ENCODE measurements at places on chromosomes 11 and 22.

DNA sequence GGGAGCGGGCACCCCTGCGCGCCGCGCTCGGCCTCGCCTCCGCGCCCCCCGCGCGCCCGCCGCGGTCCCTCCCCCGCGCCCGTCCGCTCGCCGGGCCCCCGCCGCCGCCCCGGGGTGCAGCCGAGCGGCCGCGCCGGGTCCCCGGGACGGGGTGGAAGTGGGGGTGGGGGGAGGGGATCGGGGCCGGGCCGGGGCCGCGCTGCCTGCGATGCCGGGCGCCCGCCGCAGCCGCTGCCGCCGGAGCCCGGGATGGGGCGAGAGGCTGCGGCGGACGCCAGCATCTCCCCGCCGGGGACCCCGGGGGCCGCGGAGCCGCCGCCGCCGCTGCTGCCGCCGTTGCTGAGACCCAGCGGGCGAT, 365 bp downstream of the MGAT3 start:
- DNase-seq = no peak

- DNase-seq = no peak
Observed at GRCh38 chr11:35145271-35145670, 6.3 kb downstream of the CD44 start.

DNA sequence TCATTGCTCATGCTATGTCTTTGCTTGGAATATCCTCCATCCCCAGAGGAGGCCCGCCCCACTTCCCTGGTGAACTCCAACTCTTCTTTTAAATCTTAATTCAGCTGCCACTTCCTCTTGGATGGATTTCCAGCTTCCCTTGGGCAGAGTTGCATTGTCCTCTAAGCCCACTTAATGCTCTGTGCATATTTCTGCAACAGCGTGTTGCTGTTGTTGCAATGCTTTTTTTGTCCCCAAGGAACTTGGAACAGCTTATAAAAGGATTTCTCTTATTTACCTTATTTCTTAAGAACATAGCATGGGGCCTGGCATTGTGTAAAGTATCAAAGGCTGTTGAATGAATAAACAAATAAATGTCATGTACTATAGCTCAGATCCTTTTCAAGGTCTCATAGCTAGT, 507.4 kb downstream of the METTL15 start:
- no peak for DNase-seq

GRCh38 chr22:38832005-38832978, 11.5 kb downstream of the NPTXR start:
- no peak for DNase-seq

DNA sequence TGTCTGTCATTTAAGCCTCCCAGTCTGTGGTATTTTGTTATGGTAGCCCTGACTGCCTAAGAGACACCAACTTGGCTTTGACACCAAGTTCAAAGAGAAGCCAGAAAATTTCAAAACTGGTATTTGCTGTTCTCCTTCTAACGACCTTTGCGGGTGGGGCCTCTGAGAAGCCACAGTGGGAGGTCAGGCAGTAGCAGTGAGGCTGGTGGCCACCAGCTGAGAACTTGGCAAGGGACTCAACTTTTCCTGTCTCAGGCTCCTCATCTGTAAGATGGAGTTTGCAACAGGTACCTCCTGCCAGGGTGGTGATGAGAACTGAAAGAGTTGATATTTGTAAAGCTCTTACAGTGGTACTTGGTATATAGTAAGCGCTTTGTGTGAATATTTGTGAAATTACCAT, 183.4 kb downstream of the BCR start:
- no peak for DNase-seq

- no peak for DNase-seq
Observed at GRCh38 chr11:68505596-68505995, 45.0 kb downstream of the PPP6R3 start.

DNA sequence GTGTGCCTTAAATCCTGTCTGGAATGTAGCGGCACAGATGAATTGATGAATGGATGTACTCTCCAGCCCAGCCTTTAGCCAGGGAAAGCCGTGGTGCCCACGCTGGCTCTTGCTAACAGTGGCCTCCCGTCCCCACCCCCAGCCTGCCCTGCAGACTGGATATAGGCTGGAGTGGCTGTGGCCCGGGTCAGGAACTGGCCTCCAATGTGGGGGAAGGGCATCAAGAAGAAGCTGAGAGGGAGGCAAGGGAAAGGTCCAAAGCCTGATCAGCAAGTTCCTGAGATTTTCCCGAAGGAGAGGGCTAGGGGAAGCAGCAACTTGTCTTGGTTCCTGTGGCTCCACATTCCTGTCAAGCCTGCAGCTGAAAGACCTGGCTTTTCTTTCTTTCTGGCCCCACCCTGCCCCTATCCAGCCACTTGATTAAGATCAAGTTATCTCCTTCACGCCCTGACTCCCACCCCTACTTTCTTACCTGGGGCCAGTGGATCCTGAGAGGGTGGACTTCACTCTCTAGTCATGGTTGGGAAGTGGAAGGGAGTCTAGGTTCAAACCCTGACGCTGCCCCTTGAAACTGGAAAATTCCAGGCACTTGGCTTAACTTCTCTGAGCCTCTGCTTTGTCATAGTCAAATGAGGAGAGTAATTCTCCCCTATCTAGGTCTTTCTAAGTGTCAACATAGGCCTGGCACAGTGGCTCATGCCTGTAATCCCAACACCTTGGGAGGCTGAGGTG, 11.0 kb upstream of the MICALL1 start:
- DNase-seq = no peak

- DNase-seq = peak; percentile 50
Observed at GRCh38 chr22:46335201-46336118, at the start of gene TRMU. Gene TRMU, plus strand, starts transcription at chr22:46335714. Its CDS starts 51 bp downstream, at chr22:46335765.

GRCh38 chr11:129348813-129349212, 26.8 kb upstream of the BARX2 start:
- DNase-seq = no peak

DNA sequence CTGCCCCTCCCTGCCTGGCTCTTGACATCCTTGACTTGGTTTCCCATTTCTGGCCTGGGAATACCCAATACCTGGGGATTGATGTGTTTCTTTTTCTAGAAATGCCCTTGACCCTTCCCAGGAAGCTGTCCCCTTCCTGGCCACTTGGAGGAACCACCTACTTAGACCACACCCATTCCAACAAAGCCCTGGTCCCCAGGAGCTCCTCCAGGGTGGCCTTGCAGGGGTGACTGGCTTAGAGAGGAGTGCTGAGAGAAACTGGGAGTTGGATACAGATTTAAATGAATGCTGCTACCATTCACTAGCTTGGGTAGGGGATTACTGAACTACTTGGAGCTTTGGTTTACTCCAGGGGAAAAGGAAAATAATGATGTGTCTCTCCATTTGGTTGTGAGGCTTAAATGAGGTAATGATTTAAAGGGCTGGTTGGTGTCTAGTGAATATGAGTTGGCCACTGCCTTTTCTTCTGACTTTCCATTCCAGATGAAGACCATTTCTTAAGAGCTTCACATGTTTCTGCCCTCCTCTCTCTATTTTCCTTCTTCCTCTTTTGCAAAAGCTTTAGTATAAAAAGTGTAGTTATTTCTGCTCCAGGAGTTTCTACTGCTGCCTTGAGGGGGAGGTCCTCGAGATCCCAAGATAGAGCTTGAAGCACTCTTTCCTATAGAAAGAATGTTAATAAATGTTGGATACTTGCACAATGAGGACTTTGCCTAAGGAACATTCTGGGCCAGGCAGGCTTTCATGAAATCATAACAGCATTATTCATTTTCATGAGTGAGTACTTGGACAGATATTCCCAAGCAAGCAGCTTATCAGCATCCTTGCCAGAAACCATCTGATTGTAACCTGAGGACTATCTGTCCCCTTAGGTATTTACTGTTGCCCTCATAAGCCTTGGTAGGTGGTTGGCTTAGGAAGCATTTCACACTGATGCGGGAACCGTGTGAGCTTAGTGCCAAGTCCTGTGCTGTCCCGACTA, 22.4 kb downstream of the PANX1 start:
- no peak for DNase-seq

DNA sequence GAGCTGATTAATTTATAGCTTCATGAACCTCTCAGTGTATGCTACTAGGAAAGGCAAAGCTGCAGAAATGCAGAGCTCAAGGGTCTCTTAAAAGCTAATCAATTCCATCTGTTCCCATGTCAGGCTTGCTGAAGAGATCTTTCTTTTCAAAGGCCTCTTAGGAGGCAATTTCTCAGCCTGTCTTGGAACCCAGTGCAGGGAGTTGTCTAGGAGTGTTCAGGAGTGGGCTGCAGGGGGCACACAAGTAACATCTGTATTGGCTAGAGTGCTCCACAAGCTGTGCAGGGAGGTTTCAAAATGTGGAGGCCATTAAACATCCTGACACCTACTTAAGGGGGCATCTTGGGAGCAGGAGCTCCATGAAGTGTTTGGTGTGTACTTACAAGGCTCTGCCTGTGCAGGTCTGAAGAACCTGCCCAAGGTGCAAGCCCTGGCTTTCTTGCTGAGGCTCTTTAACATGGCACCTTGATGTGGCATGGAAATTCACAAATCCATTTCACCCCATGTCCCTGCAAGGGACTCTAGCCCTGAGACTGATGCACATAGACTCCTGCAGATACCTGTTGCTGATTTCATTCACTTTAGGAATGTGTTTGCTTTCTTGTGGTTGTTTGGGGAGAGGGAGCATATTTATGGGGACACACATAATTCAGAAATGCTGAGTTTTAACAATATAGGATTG, 134.7 kb downstream of the ME3 start:
- no peak for DNase-seq

- DNase-seq = no peak
Observed at GRCh38 chr11:86196913-86197312, 47.6 kb upstream of the EED start.

DNA sequence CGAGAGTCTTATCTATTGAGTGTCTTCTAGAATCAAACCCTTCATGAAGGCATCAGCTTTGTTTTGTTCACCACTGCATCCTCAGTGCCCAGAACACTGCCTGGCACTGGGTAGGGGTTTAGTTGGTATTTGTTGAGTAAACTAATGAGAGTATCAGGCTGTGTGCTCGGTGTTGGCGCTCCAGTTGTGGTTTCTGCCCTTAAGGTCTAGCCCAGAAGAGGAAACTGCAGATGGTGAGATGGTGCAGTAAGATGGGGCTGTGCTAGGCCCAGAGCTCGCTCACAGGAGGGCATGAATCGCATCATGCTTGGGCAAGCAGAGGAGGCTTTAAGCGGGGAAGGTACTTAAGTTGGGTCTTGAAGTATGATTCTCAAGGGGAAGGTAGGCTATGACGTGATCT, 97.2 kb downstream of the FBXO7 start:
- DNase-seq = no peak

DNA sequence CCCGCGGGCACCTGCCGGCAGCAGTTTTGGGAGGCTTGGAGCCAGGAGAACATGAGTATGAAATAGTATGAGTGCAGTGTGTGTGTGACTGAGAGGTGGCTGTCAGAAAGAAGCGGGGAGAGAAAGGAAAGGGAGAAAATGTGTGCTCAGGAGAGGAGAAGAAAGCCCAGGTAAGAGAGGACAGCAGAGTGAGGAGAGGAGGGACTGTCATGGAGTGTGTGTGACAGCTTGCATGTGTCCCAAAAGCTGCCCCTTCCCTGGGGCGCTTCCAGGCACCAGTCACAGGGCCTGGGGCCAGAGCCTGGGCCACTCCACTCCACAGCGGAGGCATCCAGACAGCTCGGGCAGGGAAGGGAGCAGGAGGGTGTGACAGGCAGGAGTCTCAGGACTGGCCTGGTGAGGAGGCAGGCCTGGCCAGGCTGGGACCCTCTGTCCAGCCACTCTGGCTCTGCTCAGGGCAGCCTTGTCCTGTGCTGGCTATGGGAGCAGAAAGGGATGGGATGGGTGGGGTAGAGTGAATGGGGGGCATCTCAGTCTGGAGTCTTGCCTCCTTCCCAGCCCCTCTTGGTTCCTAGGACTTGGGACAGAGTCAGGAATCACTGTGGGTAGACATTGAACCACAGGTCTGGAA, 949 bp downstream of the MMP11 start:
- no peak for DNase-seq

DNA sequence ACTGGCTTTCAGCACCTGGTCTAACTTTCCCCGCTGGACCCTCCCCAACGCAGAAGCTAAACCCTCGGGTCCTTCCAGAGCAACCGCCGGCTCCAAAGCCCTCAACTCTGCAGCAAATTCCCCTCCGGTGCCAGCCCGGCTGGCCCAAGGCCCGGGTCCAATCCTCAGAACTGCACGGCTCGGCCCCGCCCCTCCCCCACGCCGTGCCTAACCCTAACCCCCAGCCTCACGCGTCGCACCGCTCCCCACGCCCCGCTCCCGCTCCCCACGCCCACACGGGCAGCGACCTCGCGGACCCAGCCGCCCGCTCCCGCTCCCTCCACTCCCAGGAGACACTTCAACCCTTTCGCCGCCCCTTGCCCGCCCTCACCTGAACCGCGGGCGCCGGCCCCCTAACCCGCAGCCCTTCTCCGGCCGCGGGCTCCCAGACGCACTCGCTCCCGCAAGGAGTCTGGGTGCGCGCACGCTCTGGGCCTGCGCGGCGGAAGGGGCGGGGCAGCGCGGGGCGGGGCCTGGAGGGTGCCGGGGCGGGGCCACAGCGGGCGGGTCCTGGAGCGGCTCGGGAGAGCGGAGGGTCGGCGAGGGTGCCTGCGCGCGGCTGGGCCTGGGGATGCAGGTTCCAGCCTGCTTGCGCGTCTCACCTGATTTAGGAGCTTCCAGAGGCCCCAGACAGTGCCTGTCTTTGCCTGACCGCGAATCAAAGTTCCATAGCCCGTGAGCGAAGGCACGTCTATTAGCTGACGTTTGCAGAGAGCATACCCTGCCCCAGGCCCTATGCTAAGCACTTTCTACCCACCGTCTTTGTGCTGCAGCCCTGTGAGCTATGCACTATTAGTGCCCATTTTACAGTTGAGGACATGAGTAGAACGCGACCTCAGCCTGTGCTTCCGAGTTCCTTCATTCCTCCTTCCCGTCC, at the start of gene NFRKB:
Gene NFRKB (minus strand): TSS at position 453 of the 916 bp plus-strand sequence. CDS start 2,729 bp downstream, outside the sequence.
- DNase-seq = peak; percentile 59

- no peak for DNase-seq
Observed at GRCh38 chr11:14454861-14455632, 44.6 kb downstream of the COPB1 start.

GRCh38 chr11:119885067-119885466, 156.1 kb upstream of the NECTIN1 start:
- no peak for DNase-seq

GRCh38 chr22:35479985-35480550, 60.6 kb upstream of the RASD2 start:
- DNase-seq = no peak

GRCh38 chr11:9498457-9499078, 37.8 kb downstream of the ZNF143 start:
- no peak for DNase-seq

DNA sequence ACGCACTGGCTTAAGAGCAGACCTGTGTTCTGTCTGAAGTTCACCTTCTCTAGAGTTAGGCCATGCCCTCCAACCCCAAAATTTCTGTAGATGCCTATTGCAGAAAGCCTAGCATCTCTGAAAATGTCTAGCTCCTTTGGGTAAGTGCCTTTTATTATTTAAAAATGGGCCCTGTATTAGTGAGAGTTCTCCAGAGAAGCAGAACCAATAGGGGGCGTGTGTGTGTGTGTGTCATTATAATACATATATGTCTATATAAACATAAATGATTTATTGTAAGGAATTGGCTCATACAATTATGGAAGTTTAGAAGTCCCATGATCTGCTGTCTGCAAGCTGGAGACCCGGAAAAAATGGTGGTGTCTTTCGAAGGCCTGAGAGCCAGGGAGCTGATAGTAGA, 144.7 kb downstream of the TTC17 start:
- no peak for DNase-seq

GRCh38 chr22:30742291-30743256, 47.9 kb downstream of the OSBP2 start:
- no peak for DNase-seq

GRCh38 chr11:125342281-125342930, 153.7 kb downstream of the FEZ1 start:
- DNase-seq = no peak

Measured in omental fat pad (tissue), 4 donors.